ENCODE measurements at places on chromosomes 11 and 22.

GRCh38 chr22:29040385-29041275, 21.0 kb downstream of the C22orf31 start:
- peak; percentile 62 for DNase-seq
- no peaks in the 10 kb centered on the region for H3K4me1 ChIP-seq
- no peaks in the 10 kb centered on the region for H3K36me3 ChIP-seq
- H3K27me3 ChIP-seq: peaks cover 5% of the 10 kb centered on the region
- no peak overlapping the region for H3K4me3 ChIP-seq
- H3K27ac ChIP-seq: no peak overlapping the region

DNA sequence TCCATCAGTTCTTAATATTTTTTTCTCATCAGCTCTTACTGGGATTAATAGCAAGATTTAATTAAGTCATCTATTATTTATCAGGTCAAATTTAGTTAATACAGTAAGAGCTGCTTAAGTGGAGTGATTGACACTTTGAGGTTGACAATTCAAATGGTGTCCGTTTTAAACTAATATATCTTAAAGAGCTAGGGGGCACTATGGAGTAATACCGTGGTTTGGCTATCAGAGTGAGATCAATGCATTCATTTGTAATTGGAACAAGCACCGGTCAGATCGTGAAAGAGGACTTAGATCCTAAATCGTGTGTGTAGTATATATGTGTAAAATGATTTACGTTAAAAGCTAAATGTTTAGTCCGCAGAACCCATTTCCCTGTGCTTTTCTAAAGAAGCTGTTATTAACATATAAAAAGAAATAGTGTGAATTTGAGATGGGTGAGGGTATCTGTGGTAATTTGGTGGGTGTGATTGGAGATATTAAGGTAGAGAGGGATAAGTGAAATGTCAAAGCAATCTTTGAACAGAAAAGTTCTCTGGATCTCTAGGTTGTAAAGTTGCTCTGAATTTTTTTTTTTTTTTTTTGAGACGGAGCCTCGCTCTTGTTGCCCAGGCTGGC, 2.3 kb downstream of the SIK2 start:
- H3K36me3 ChIP-seq: no peaks in the 10 kb centered on the region
- no peak overlapping the region for H3K27ac ChIP-seq
- no peak for DNase-seq
- H3K27me3 ChIP-seq: no peaks in the 10 kb centered on the region
- H3K4me3 ChIP-seq: peak overlapping the region; percentile 3

- no peaks in the 10 kb centered on the region for H3K27me3 ChIP-seq
- no peak for DNase-seq
- H3K4me1 ChIP-seq: no peaks in the 10 kb centered on the region
- no peaks in the 10 kb centered on the region for H3K36me3 ChIP-seq
Observed at GRCh38 chr11:42034826-42035225, 575.4 kb upstream of the LRRC4C start.

DNA sequence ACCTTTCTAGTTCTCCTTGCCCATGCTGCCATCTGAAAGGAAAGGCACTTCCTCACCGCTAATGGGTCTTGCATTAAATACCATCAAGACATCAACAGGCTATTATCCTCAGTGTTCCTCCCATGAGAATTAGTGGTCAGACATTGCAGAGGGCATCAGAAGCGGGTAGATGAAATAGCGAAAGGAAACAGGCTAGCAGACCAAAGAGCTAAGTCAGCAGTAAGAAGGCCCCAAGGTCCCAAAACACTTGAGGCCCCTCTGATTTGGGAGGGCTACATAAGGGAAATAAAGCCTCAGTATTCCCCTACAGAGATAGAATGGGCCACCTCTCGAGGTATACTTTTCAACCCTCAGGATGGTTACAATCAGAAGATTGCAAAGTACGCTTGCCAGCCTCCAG, 12.9 kb downstream of the KCNJ11 start:
- no peak overlapping the region for H3K4me3 ChIP-seq
- no peaks in the 10 kb centered on the region for H3K27me3 ChIP-seq
- peaks cover 9% of the 10 kb centered on the region for H3K36me3 ChIP-seq
- H3K4me1 ChIP-seq: no peaks in the 10 kb centered on the region

DNA sequence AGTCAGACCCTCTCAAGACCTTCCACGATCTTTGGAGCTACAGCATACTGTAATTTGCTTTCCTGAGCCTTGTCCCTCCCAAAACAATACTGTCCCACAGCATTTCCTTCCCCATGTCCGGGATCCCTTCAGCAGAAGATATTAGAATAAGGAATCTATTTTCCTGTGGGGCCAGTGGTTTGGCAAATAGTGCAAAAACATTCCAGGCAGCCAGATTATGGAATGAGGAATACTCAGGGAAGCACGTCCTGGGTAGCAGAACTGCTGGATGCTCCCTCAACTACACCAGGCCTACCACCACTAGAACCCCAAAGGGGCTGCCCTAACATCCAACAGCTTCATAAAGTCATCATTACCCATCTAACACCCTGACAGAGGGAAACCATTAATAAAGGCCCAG, 61.5 kb downstream of the AAMDC start:
- no peak overlapping the region for H3K27ac ChIP-seq
- peaks cover 42% of the 10 kb centered on the region for H3K36me3 ChIP-seq
- no peaks in the 10 kb centered on the region for H3K27me3 ChIP-seq
- no peak for DNase-seq
- H3K4me3 ChIP-seq: no peak overlapping the region
- H3K4me1 ChIP-seq: peaks cover 13% of the 10 kb centered on the region

DNA sequence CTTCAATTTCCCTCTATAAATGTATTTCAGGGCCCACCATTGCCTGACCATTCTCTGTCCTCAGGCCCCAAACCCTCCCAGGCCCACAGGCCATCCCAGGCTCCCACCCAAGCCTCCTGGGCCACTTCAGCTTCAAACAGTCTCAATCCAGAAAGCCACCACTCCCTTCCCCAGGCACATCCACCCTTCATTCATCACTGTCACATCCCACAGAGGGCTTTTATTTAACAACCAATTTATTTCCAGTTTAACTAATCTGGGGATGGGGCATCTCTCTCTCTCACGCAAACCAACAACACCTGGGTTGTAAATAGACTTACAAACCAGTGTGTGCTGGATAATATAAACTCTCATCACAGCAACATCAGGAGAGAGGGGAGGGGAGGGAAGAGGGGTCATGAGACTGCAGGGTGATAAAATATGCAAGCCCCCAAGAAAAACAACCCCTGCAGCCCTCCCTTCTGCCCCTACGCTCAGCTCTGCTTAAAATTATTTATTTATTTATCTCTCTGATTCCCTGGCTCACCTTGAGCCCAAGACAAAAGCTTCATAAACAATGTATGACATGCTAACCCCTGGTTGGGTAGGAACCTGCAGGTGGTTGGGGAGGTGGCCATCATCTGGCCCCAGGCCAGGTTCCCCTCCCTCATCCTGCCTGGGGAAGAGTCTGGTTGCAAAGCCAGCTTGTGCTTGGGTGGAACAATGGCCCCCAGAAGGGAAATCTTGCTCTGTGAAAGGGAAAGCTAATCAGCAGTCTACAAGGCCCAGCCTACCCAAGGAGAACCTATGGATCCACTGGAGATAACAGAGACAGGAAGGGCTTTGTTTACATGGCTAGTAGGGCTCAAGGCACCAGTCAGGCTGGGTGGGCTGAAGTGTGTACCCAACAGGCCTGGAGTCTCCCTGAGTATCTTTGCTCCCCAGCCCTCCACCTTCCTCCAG, 359.2 kb downstream of the BUD13 start:
- DNase-seq: no peak
- H3K4me1 ChIP-seq: no peaks in the 10 kb centered on the region
- no peaks in the 10 kb centered on the region for H3K36me3 ChIP-seq
- H3K27ac ChIP-seq: no peak overlapping the region
- no peak overlapping the region for H3K4me3 ChIP-seq

DNA sequence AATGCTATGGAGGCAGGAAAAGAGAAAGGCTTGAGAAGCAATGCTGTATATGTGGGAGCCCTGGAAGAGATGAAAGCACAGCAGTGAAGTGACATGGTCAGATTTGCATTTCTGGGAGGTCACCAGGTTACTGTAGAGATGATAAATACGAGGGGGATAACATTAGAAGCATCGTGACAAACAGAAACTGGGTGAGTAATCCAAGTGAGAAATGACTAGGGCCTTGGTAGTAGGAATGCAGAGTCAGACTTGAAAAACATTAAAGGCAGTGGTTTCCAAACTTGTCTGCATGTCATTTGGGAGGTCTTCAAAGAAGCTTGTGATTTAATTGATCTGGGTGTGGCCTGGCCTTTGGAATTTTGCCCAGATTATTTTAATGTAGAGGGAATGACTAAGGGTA, 43.9 kb downstream of the CCDC34 start:
- H3K4me1 ChIP-seq: peaks cover 16% of the 10 kb centered on the region
- peaks cover 1% of the 10 kb centered on the region for H3K27me3 ChIP-seq
- H3K4me3 ChIP-seq: no peak overlapping the region
- no peak for DNase-seq
- no peaks in the 10 kb centered on the region for H3K36me3 ChIP-seq

DNA sequence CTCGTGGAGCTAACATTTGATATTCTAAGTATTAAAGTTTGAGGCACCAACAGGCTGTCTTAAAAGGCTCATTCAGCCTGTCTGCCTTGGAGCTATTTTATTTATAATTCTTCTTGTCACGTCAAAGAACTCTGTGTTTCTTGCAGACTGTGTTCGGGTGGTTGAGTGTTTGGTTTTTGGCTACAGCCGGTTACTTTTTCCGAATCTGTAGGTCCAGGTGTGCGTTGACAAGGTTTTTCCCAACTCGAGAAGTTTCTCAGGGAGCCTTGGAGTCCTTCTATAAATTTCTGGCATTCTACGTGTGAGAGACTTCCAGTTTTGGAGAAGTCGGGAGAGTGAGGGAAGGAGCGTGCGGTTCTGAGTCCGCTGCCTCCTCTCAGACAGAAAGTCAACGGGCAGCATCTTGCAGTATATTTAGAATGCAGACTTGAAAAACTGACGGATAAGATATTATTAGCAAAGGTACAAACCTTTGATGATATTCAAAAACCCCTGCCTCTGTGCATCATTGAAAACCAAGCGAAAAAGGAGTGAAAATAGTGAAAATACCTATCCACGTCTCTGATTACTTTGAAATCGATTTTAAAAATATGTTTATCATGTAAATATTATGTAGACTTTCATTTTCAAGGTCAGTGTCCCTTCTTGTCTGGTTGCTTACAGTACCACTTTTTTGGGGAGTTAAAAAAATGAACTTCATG, 85.2 kb upstream of the PPARA start:
- peaks cover 7% of the 10 kb centered on the region for H3K36me3 ChIP-seq
- H3K4me1 ChIP-seq: peaks cover 39% of the 10 kb centered on the region
- H3K27ac ChIP-seq: no peak overlapping the region
- no peak overlapping the region for H3K4me3 ChIP-seq
- peaks cover 2% of the 10 kb centered on the region for H3K27me3 ChIP-seq

GRCh38 chr22:37284805-37285355, 2.6 kb downstream of the CYTH4 start:
- H3K4me3 ChIP-seq: peak overlapping the region; percentile 94
- H3K36me3 ChIP-seq: peaks cover 66% of the 10 kb centered on the region
- no peaks in the 10 kb centered on the region for H3K27me3 ChIP-seq
- H3K4me1 ChIP-seq: peaks cover 72% of the 10 kb centered on the region
- H3K27ac ChIP-seq: peak overlapping the region; percentile 95
- peak; percentile 59 for DNase-seq

- DNase-seq: peak; percentile 42
- H3K27me3 ChIP-seq: peaks cover 10% of the 10 kb centered on the region
- peaks cover 26% of the 10 kb centered on the region for H3K4me1 ChIP-seq
- H3K36me3 ChIP-seq: no peaks in the 10 kb centered on the region
- no peak overlapping the region for H3K4me3 ChIP-seq
Observed at GRCh38 chr11:69044111-69045013, 4.4 kb upstream of the TPCN2 start.

Measured in activated CD4-positive, alpha-beta memory T cell treated with anti-CD3 and anti-CD28 coated beads, Interleukin-2, amount 10 ng/mL, durations not matched to agents 7 days and 5 days (primary cell).